M059J (cell line): ENCODE measurements at places on chromosomes 4 and X. TPM values are rescaled to one million over a fixed set of nuclear protein-coding genes. Genes with fewer than 3 reads are reported as not detected.

- no peak for DNase-seq
These were observed 25.0 kb downstream of the TEC start for GRCh38 chr4:48244665-48245064.

ZNF41 gene
- total RNA-seq = 8.2 and 11.7 TPM in 2 replicates

OPN1LW gene
- total RNA-seq = not detected in 2 replicates

DNA sequence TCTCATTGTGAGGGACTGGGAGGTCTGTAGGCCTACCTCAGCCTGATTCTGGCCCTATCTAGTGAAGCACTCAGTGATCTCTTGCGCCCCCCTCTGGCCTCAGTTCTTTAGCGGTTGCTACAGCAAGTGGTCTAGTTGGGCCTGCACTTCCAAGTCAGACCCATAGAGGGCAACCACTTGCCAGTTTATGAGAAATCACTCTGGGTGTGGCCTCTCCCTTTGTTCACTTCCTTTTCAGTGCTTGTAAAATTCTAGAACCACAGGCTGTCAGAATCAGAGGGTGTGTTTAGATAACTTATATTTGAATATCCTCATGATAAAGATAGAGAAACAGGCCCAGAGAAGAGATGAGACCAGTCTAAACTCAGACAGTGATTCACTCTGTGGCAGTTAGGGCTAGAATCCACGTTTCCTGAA, 60.9 kb upstream of the LAS1L start:
- peak; percentile 97 for DNase-seq

DNA sequence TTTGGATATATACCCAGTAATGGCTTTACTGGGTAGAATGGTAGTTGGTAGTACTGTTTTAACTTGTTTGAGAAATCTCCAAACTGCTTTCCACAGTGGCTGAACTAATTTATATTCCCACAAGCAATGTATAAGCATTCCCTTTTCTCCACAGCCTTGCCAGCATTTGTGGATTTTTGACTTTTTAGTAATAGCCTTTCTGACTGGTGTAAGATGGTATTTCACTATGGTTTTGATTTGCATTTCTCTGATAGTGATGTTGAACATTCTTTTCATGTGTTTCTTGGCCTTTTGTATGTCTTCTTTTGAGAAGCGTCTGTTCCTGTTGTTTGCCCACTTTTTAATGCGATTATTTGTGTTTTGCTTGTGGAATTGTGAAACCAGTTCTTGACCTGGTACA, 290.5 kb downstream of the BMPR1B start:
- no peak for DNase-seq

DNA sequence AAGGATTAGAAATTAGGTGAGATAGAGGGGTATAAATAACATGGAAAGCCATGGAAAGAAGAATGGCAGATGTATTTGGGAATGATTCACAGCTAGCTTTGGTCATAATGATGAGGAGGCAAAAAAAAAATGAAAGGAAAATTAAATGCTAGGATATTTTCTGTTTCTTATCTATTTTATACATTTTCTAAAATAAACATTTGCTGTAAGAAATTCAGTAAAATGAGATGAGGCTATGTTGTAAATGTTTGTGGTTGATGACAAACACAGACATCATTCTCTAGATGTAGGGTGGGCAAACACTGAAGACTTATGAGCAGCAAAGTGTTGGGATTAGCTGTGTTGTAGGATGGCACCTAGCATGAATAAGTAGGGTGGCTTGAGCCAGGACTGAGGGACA, 407.1 kb downstream of the IL15 start:
- DNase-seq = peak; percentile 58

TSPYL2 gene
- total RNA-seq = 4.9 and 18.5 TPM in 2 replicates

DNA sequence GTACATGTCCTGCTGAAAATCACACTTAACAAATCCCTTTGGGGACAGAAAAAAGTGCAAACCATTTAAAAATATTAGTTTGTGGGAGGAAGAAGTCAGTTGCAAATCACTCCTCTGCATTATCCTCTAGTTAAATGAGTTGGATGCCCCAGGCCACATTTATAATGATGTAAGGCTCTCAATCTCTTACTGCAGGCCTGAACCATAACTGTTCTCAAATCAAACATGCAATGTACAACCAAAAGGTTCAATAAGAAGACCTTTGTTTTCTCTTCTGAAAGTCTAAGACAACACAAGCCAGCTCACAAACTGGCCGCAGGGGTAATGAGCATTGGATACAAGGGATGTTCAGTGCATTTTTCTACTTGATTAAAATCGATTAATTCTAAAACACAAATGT, 39.7 kb downstream of the IGFBP7 start:
- DNase-seq = peak; percentile 66

TLR1 gene
- 3.2 and 5.5 TPM in 2 replicates for total RNA-seq

SSX3 gene
- total RNA-seq = not detected in 2 replicates

- peak; percentile 30 for DNase-seq
These were observed 583.2 kb upstream of the INTU start for GRCh38 chr4:127049526-127049925.

DMD gene
- 1.1 and 4.9 TPM in 2 replicates for total RNA-seq

MAGEA2 gene
- 0.94 and 1.7 TPM in 2 replicates for total RNA-seq

DNA sequence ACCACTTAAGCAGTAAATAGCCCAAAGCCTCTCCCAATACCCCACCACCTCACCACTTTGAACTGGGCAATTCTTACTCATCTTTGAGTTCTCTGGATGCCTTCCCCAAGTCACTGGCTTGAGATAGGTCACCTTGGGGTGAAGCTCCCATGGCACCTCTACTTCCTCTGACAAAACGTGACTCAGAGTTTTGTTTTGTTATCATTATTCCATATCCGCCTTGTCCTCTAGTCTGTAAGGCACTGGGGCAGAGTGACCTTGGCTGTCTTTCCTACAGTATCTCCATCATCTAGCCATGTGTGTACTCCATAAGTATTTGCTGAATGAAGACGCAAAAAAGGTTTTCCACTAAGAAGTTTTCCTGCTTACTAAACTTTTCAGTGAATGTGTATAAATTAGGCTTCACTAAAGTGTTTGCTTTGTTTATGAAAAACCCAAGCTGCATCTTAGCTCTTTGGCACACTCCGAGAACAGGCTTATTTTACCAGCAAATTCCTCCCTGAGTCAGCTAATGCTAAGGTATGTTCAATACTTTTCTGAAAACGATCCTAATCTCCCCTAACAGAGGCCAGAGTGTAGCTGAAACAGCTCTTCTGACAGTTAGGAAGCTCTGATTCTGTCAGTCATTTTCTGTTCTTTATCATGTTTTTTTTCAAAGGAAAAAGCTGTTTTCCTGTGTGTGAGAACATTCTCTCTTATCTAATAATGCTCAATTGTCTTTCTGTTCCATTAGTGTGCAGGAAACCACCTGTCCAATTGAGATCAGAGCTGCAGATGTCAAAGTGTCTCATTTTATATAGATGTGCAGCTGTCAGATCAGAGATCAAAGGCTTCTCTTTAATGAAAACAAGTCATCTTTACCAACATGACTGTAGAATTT, 30.2 kb upstream of the TSPAN5 start:
- DNase-seq = peak; percentile 96

ADH1C gene
- total RNA-seq = 0.05 and 0.57 TPM in 2 replicates

GRCh38 chr4:160352637-160353036, 1249.8 kb downstream of the RAPGEF2 start:
- DNase-seq = no peak

DNA sequence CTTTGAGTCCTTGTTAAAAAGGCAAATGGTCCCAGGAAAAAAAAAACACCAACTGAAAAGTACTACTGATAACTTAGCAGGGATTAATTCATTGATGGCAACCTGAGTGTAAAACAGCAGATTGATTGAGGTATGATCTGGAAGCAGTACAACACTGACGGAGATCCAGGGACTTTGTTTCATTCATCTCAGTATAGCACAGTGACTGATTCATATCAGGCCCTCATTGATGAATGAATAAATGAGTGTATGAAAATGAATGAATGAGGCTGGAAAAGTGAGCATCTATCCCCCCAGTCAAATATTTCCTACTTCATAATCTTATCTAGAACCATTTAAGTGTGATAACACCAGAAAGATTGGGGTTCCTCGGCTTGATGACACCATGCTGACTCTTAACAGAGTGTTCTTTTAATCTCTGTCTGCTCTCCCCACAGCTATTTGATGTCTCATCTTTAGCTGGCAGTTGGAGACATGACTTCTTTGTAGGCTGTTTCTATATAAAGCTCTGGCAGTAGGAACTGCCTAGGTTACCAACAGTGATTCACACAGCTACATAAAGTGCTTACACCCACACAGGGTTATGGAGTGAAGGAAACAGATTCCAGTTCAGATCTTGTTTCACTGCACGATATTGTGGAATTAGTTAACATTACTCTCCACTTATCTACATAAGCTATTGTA, 18.6 kb upstream of the RNF128 start:
- DNase-seq = peak; percentile 90

BMP3 gene
- total RNA-seq = not detected in 2 replicates

DNA sequence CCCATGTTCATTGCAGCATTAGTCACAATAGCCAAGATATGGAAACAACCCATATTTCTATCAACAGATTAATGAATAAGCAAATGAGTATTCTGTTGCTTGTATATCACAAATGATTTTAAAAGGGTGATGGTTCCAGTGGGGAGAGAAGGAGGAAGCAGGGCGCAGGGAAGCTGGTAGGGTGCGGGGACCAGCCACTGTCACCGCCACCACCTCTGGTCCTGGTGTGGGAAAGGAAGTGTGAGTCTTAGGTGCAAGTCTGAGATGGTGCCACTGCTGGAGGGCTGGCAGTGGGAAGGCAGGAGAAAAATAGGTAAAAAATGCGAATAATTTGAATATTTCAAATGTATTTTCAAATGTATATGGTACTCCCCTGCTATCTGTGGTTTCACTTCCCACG, 286.8 kb upstream of the DDX53 start:
- DNase-seq = no peak

DNA sequence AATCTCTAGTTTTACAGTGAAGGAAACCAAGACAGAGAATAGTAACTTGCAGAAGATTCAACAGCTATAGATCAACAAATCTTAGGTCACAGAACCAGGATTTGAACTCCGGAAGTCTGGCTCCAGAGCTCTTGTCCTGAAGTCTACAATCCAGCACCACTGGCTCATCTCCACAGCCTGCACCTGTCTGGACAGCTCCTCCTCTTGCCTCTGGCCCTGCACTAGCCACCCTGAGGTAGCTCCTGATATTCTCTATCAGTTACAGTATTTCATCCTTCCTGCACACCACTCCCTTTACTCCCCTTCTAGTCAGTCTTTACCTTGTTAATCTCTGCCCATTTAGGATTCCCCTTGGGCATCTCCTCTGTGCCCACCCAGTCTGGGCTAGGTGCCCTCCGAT, 58.1 kb upstream of the LNX1 start:
- DNase-seq = no peak

DNA sequence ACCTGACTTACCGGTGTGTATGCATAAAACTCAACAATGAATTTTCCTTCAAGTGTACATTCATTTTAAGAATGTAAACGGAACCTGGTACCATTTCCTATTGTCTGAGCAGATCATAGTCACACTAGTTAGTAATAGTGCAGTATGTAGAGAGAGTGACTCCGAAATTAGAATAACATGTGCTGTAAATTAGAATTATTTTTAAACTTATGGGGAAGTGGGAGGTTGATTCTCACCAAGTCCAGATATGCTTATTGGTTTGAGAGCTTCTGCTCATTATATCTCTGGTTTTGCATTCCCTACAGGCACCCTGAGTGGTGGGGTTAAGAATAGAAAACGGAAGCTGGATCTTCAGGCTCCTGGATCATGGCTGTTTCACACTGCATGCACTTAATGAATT, 39.6 kb downstream of the KLF3 start:
- DNase-seq = no peak

PDGFC gene
- total RNA-seq = 88.7 and 162 TPM in 2 replicates

LGI2 gene
- total RNA-seq = 0.07 TPM in 1 of 2 replicates, not detected in the other

RLIM gene
- 57.7 and 69.1 TPM in 2 replicates for total RNA-seq

GRCh38 chr4:3303565-3303824, 10.7 kb downstream of the RGS12 start:
- no peak for DNase-seq

DNA sequence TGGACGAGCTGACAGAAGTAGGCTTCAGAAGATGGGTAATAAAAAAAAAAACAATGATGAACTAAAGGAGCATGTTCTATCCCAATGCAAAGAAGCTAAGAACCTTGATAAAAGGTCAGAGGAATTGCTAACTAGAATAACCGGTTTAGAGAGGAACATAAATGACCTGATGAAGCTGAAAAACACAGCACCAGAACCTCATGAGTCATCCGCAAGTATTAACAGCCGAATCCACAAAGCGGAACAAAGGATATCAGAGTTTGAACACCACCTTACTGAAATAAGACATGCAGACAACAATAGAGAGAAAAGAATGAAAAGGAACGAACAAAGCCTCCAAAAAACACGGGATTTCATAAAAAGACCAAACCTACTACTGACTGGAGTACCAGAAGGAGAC, 10.5 kb downstream of the NELFA start:
- no peak for DNase-seq

PLAC8 gene
- total RNA-seq = 122 and 240 TPM in 2 replicates

GRCh38 chrX:71184803-71185495, 38.1 kb upstream of the GJB1 start:
- no peak for DNase-seq

- DNase-seq = no peak
These were observed 284.1 kb upstream of the AMOT start for GRCh38 chrX:113124693-113125092.

DNA sequence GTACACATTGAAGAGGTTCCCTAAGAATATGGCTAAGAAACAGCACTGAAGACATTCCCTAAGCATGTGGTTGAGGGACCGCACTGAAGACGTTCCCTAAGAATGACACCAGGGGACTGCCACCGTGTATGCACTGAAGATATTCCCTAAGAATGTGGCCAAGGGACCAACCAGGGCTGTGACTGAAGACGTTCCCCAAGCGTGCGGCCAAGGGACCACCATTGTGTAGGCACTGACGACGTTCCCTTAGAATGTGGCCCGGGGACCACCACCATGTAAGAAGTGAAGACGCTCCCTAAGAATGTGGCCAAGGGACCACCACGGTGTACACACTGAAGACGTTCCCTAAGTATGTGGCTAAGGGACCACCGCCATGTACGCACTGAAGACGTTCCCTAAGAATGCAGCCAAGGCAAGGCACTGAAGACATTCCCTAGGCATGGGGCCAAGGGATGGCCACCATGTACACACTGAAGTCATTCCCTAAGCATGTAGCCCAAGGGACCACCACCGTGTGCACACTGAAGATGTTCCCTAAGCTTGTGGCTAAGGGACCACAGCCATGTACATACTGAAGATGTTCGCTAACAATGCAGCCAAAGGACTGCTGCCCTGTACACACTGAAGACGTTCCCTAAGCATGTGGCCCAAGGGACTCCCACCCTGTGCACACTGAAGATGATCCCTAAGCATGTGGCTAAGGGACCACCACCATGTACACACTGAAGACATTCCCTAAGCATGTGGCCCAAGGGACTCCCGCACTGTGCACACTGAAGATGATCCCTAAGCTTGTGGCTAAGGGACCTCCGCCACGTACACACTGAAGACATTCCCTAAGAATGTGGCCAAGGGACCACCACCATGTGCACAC, 22.0 kb downstream of the DHRSX start:
- no peak for DNase-seq

DNA sequence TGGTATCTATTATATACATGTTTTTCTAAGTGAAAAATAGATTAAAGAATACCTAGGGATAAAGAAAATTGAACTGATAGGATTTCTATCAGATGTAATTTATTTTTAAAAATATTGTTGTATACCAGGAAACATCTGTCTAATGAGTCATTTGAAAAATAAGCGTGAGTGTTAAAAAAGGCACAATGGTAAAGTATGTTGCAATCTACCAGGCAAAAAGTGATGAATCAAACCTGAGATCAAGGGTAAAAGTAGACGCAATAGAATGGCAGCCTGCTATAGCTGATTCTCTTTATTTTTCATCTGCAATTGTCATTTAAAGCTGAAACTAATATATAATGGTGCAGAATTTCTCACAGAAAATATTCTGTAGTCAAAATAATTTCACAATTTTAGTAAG, 1119.6 kb downstream of the PCDH18 start:
- peak; percentile 1 for DNase-seq

- peak; percentile 40 for DNase-seq
These were observed 46.5 kb upstream of the HMX1 start for GRCh38 chr4:8917868-8918783.
